NCI-H187 (cell line): ENCODE measurements at places on chromosomes 2 and 18.

DNA sequence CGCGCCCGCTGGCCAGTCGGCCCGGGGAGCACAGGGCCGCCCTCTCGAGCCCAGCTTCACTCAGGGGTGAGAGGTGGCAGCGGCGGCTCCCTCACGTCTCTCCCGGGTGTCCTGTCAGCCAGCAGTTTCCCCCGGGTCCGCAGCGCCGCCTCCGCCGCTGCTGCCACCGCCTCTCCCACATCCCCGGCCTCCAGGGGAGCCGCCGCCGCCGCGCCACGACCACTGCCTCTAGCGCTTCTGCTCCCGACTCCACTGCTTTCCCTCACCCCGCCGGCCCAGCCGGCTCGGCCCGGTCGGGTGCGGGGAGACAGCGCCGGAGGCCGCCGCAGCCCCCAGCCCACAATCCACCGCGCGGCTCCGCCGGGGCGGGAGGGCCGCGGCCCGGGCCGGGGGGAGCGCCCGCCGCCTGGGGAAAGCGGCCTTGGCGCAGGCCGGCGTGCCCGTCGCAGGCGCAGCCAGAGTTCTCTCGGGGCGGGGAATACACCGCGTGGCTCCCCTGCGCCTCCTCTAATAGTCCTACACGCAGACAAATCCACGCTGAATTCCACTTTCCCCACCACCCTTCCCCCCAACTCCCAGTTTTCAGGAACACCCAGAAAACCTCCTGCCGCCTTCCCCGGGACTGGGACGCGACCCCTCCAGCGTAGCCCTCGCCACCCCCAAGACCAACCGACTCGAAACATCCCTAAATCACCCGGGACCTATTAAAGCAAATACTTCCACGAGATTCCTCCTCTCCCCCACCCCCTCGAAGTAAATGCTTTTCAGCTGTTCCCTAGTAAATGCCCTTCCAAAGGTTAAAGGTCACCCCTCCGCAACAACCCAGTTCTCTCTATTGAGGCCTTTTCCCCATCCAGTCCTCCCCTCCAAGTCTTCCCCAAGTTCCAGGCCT lies at the start of gene VPS54:
TSS of gene VPS54 (minus strand) at position 346 of the 892 bp plus-strand sequence. CDS start 35,429 bp downstream, outside the sequence.
- peak; percentile 50 for DNase-seq

DNA sequence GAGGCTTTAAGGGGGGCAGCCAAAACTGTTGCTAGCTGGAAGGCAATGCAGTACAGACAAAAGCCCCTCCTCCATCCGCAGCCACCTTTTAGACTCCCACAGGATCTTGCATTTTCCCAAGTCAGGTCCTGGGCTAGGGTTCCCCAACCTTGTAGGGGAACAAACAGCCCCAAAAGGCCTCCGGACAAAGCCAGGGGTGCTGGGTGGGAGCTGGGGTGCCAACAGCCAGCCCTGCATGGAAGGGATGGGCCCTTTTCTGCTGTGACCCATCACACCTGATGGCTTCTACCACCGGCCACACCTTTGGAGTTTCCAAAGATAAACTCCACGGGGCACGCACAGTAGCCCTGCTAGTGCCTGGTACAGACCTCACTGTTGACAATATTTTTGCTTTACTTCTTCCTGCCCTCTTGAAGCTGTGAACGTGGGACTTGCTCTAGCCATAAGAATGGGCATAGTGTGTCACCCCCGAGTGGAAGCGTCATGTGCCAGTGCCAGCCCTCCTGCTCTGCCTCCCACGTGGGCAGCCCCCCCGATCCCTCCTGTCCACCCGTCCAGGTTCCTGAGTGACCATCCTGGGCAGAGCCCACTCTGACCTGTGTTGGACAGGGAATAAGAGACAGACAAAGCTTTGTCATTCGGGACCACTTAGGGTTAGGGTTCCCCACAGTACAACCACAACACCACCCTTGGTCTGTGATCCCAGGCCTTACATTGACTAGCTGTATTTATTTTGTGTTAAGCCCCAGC lies 18.8 kb downstream of the TUBB6 start:
- DNase-seq: no peak

- no peak for DNase-seq
These were observed 8.6 kb upstream of the YES1 start for GRCh38 chr18:820591-821165.

- DNase-seq: no peak
These were observed 22.2 kb downstream of the RMDN2 start for GRCh38 chr2:37947306-37947705.

- DNase-seq: no peak
These were observed 125.6 kb upstream of the HS6ST1 start for GRCh38 chr2:128444121-128444771.

GRCh38 chr2:46229134-46230063 lies 67.8 kb upstream of the EPAS1 start:
- no peak for DNase-seq

- no peak for DNase-seq
These were observed 308.8 kb downstream of the RPIA start for GRCh38 chr2:89000235-89000634.

DNA sequence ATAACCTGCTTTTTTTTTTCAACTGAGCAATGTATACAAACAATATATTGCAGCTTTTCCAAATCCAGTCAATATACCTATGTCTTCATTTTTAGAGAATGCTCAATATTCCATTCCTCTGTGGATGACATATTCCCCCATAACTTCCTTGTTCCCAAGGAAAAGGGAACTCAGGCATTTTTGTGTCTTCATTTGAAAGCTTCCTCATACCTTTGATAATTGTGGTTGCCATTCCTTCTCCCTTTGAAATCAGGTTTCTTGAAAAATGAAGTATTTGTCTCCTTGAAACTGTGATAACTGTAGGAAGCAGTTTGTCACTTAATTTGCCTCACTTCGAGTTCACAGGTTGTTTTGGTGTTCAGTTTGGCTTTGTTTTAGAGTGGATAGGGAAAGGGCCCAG lies 13.5 kb downstream of the ELAC1 start:
- DNase-seq: no peak

- no peak for DNase-seq
These were observed 45.0 kb upstream of the TCF4 start for GRCh38 chr18:55633032-55633431.
